ENCODE measurements at places on chromosomes 7 and 10.

GRCh38 chr10:95474228-95475002 lies 86.8 kb downstream of the SORBS1 start:
- DNase-seq: no peak

GRCh38 chr7:435630-436366 lies 83.8 kb downstream of the PDGFA start:
- no peak for DNase-seq

GRCh38 chr10:34489973-34490745 lies 324.9 kb downstream of the PARD3 start:
- DNase-seq: peak; percentile 71

GRCh38 chr7:105268511-105269392 lies 120.0 kb downstream of the SRPK2 start:
- DNase-seq: peak; percentile 79

DNA sequence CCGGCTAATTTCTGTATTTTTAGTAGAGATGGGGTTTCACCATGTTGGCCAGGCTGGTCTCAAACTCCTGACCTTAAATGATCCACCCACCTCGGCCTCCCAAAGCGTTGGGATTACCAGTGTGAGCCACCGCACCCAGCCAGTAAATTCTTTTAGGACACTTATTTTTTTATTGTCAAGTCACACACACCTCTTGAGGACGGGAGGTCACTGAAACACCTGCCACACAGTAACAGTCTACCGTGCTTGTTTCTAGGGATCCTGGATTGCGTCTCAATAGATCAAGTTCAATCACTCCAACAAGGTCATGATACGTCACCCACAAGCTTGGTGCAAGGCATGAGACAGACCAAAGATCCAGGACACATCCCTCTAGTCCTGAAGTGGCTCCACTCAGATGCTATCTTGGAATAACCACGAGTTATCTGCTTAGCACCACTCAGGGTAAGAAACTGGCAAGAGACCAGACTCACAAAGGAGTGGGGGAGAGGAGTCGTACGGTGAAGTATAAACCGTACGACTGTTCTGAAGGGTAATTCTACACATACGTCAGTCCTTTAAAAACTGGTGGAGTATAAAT lies 58.9 kb upstream of the NCAPG2 start:
- no peak for DNase-seq

GRCh38 chr7:74104702-74105101 lies 21.1 kb downstream of the LIMK1 start:
- no peak for DNase-seq

DNA sequence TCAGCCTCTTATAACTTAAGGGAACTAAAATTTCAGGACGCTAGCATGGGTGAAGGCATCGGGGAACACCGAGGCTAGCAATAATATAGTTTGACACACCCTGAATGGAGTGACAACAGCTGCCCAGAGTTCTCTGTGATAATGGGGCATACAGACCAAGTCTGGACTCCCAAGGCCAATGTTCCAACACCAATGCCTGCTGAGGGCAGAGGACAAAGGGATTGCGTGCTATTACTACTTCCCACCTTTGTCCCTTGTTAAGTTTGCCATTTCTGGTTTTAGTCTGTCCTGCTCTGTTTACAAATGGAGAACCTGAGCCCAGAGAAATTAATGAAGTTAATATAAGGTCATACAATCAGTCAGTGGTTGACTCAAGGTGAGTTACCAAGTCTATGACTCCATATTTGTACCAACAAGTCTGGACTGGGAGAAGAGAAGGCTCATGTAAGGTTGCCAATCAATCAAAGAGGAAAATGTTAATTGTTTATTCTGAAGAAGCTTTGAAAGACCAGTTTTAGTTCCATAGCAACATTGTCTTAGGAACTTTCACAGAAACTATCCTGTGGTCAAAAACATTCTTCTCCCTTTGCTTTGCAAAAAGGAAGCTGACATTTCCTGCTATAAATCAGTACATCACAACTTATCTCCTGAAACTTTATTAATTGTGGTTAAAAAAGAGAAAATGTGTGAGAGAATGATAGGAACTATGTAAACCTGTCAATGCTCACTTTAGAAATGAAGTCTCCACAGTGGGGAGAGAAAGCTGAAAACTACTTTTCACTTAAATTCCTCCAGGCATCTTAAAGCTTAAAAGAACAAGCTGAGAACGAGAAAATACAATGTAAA lies 74.5 kb downstream of the CCDC6 start:
- DNase-seq: no peak

DNA sequence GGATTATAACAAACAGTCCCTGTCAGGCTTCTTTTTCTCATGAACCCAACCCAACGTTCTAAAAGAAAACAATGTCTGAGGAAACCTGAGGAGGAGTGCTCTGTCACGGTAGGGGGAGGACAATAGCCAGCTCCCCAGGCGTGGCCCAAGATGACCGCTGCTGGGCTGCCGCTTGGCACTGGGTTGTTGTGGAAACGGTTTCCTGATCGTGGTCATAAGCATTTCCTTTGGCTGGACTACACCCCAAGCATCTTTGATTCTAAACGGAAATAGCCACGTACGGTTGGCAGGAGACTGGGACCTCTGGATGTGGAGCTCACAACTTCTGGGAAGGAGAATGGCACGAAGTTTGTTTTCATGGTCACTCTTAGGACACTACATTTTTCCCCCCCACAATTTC lies 30.4 kb upstream of the DMBT1 start:
- DNase-seq: no peak

DNA sequence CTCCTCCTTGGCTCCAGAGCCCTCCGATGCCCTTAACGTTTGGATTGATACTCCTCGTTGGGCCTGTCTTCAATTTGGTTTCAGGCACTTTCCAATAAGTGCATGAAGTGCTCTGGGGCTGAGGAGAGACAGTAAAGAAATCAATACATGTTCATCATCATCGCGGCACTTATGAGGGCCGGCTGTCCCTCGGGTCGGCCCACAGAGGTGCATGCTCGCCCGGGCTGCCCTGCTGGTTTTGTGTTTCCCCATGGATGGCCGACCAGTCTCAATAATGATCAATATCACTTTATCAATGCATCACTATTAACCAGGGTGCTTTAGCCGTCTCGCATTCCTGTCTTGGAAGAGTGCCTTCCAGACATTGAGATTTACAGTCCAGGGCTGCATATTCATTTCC lies 154.2 kb downstream of the EBF3 start:
- DNase-seq: no peak

- DNase-seq: no peak
Observed at GRCh38 chr7:140544388-140544826, 65.1 kb upstream of the MKRN1 start.

DNA sequence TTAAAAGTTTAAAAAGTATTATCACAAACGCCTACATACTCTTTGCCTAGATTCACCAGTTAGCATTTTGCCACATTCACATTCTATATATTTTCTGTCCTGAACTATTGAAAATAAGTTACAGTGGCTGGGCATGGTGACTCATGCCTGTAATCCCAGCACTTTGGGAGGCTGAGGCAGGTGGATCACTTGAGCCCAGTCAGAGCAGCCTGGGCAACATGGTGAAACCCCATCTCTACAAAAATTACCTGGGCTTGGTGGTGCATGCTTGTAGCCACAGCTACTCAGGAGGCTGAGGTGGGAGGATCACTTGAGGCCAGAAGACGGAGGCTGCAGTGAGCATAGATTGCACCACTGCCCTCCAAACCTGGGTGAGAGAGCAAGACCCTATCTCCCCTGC lies 5.3 kb downstream of the ARPC1A start:
- DNase-seq: no peak

DNA sequence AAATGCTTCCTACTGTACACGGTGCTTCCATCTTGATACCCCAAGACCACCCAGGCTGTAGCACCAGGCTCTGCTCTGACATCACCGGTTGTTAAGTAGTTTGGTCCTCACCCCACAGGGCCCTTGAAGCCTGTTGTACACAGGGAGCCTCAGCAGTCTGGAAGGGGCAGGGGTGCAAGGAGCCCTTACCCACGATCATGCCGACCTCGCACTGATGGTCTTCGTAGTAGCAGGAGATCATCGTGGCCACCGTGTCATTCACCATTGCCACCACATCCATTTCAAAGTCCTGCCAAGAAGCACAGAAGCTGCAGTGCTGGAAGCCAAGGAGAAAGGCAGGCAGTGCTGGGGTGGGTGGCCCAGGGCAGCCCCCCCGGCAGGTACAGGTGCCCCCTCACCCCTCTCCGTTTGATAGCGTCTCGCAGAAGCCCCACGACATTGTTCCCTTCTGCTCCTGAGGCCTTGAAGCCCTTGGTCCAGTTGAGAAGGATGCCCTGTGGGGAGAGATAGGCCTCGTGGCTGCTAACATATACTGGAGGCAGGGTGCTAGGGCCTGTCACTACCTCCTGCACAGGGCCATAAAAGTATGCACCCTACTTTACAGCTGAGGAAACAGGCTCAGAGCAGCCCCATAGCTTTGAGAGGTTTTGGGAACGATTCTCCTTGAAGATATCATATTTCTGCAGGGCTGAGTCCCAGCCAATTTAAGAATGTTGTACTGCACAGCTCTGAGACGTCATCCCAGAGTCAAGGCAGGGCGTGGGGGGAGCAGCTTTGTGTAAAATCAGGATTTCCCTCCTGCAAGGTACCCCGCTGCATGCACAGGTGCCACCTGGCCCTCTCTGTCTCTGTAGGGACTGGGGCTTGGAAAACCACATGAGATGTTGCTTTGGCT lies 8.7 kb upstream of the MYL7 start:
- DNase-seq: no peak

DNA sequence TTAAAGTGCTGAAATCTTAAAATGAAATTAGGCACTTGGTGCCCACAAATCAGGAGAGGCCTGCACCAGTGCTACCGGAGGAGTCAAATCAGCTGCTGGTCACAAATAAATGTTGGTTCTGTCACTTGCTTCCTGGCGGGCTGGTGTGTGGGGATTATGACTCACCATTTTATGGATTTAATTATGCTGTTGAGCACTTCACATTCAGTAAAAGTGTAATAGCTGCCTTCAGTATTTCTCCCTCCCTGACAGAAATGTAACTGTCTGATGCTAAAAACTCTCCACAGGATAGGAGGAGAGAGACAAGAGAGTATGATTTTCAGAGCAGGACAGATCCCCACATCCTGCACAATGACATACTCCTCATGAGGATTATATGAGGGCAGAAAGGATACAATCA lies 186.0 kb downstream of the JAZF1 start:
- peak; percentile 57 for DNase-seq

DNA sequence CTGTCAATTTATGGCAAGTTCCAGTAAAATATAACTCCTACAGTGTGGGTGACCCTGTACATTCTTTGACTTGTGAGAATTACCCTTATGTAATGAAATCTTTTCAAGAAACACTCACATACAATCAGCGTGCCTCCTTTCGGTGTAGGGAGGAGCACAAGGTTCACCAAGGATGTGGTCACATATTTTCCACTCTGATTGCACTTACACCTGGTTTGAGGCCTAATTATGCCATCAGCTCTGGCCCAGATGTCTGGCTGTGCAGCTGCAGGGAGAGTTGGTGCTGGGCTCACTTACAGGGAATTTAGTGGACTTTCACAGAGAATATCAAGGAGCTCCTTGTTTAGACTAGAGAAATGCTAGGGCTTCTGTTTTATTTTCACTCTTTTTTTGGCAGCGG lies 146.0 kb upstream of the STEAP4 start:
- no peak for DNase-seq
